ENCODE measurements at places on chromosomes 16 and 17.
A peak's percentile ranks its signal among the peaks of the same experiment; 100 is the strongest.

DNA sequence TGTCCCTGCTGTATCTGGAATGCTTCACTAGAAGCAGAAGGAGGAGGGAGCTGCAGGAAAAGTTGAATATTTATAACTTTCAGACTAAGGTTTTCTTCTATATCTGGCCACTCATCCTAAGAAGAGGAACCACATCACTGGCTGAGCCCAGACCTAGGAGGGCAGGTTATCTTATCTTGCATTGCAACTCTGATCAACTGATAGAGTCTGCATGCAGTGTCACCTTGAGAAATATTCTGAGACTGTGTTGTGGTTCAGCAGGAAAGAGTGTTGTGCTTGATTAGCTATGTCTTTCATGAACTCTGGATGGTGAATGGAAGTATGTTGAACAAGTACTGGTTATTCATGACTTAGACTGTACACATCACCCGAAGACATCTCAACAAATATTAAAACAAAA is 460.0 kb downstream of the TOX3 start:
- DNase-seq = no peak

DNA sequence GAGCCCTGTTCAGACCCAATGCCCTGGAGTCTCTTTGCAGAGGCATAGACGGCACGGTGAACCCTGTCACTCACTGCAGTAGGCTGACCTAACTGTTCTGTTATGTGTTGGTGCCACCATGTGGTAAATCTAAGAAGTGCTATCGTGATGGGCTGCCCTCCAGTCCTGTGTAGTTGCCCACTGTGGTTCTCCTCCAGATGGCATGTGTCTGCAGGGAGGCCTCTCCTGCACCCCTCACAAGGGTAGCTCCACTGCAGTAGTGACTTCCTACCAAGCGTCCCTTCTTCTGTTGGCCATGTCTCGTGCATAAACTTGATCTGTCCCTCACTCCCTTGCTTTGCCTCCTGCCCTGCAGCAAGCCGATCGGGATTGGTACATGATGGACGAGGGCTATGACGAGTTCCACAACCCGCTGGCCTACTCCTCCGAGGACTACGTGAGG is 5.8 kb downstream of the DHX38 start:
- DNase-seq = peak; percentile 35

DNA sequence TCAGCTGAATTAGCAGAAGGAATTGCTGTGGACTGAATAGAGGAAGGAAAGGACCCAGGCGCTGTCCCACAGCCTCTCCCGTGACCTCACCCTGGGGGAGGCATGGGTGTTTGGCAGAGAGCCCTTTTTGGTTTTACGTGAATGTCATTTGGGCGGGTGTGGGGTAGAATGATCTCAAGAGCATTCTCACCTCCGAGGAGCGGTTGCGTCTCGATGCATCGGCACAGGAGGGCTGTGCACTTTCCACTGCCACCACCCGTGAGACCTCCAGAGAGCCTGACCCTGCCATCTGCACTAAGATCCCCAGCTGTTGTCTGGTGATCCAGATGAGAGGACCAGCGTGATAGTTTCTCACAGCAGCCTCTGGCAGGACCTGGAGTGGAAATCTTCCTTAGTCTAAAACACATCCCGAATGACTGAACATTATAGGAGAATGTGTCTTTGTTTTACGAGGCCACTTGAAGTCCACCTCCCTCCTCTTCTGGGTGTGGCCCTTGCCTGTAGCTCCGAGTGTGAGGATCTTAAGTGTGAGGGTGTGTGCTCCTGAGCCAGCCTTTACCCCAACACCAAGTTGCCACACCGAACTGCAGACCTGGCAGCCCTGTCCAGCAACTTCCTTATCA is 29.3 kb downstream of the FOXK2 start:
- no peak for DNase-seq

- DNase-seq = no peak
These were observed 36.8 kb upstream of the MMD start for GRCh38 chr17:55458287-55458900.

GRCh38 chr17:82013772-82014321 is 8.8 kb downstream of the CENPX start:
- DNase-seq = no peak

GRCh38 chr17:9522074-9522473 is 53.5 kb downstream of the STX8 start:
- DNase-seq = no peak

DNA sequence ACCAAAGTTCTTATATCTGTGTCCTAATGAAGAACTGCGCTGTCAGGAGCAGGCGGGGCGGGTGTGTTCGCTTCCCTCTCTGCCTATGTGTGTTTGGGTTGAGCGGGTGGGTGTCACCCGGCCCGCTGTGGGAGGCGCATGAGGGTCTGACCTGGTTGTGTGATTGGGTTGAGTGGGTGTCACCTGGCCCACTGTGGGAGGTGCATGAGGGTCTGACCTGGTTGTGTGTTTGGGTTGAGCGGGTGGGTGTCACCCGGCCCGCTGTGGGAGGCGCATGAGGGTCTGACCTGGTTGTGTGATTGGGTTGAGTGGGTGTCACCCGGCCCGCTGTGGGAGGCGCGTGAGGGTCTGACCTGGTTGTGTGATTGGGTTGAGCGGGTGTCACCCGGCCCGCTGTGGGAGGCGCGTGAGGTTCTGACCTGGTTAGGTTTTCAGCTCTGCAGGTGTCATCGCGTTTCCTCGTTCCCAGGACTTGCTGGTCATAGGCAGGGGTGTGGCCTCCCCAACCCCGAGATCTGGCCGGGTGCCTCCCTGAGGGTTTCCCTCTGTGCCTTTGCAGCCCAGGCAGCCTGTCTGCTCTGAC is 69.6 kb upstream of the ZNF750 start:
- DNase-seq = no peak

DNA sequence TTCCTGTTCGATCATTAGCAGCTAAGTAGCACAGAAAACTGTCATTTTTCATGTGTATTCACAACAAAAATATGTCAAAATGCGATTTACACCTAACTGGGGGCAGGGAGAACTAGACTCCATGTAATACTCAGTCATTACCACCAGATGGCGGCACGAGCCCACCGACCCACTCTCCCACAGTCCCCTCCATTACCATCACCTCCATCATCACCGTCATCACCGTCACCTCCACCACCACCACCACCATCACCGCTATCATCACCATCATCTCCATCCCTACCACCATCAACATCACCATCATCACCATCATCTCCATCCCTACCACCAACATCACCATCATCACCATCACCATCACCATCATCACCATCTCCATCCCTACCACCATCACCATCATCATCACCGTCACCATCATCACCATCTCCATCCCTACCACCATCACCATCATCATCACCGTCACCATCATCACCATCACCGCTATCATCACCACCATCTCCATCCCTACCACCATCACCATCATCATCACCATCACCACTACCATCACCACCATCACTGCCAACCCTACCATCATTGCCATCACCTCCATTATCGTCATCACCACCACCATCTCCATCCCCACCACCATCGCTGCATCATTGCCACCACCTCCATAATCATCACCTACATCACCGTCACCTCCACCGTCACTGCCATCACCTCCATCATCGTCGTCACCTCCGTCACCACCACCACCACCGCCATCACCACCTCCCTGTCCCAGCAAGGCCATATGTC is 14.4 kb downstream of the NDUFAF8 start:
- peak; percentile 62 for DNase-seq

- DNase-seq = no peak
These were observed 20.5 kb downstream of the PLCD3 start for GRCh38 chr17:45111850-45112249.

GRCh38 chr17:82440991-82441627 is 9.4 kb downstream of the CYBC1 start:
- no peak for DNase-seq

Data from memory B cell (primary cell).